Activated T-cell treated with anti-CD3 and anti-CD28 coated beads for 1 hour (primary cell): ENCODE measurements at places on chromosomes 12 and 14.

DNA sequence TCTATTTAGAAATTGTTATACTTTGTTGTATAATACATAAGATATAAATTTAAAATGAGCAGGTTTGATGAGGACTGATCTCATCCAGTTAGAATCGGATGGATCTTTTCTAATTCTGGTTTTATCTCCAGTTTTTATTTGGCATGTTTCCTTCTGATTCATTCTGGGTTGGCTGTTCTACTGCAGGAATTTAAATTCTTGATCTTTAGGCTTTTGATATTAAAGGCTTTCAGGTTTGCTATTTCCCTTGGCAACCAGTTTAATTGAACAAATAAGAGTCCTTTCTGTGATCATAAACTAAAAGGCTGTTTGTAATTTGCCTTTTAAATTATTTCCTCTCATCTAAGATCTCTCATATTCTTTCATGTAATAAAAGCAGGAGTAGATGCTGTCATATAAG, 83.4 kb downstream of the PDE6H start:
- no peak for DNase-seq

GRCh38 chr12:2533036-2533435, 261.7 kb upstream of the FKBP4 start:
- DNase-seq, result no peak

DNA sequence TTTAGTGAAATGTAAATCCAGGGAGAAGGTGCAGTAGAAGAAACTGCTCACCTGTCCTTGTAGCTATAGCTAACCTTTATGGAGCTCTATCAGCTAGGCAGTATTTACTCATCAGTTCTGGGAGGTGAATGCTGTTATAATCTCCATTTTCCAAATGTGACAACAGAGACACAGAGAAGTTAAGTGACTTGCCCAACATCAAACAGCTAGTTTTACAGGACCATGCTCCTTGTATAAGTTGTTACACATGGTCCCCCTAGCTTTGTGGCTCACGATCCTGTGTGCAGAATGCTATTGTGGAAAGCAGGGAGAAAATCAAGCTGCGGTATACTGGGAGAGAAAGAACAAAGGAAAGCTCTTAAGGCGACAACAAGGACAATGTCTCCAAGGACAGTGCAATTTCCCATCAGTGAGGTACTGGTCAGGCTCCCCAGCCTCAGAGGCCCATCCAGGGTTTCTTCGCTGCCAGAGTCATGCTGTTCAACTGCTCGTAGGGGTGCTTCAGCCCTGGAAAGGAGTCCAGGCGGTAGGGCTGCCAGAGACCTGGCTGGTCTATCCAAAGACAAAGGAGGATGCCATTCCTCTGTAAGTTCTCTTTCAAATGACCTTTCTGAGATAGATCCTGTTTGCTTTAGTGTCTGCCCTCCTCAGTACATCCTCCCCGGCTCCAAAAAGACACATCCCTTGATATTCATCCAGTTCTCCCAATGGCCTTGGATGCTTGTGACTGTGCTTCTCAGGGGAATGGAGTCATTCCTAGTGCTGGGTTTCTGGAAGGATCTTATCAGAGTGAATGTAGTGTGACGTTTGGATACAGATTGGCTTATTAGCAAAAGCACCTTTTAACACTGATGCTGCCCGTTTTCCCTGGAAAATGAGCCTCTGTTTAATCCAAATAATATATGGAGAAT, 95.5 kb downstream of the ARF6 start:
- no peak for DNase-seq

DNA sequence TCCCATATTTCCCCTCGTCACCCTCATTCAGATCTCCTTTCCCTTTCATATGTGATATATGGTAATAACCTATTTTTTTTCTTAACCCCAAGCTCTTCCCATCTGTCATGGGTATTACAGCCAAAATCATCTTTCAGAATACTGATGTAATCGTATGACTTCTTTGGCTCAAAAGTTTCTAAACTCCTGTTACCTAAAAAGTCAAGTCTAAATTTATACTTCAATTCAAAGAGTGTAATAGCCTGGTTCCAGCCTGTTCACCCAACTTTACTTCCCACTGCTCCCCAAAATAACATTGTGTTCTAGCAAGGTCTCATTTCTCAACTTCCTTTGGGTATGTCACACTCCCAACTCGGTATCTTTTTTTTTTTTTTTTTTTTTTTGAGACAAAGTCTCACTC, 48.5 kb downstream of the TBK1 start:
- DNase-seq, result no peak

- no peak for DNase-seq
Measured at GRCh38 chr12:103705927-103706326, 118.9 kb downstream of the STAB2 start.

DNA sequence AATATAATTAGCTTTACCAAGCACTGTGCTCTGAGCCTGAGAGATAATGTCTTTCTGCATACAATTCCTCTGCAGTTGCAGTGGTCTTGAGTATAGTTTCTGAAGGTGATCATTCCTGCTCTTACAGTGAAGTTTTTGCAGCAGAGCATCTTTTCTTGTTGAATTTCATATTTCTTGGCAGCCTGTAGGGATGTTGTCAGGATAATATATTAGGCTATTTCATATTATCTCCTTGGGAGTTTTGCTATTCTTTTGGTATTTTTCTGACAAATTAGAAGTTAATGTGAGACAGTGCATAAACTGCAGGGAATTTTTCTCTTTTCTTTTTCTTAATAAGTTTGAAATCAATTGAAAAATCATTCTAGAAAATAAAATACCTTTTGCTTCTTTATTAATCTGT, 1502.6 kb upstream of the FLRT2 start:
- no peak for DNase-seq

GRCh38 chr12:88144546-88145468, 2.7 kb downstream of the TMTC3 start:
- DNase-seq, result no peak

DNA sequence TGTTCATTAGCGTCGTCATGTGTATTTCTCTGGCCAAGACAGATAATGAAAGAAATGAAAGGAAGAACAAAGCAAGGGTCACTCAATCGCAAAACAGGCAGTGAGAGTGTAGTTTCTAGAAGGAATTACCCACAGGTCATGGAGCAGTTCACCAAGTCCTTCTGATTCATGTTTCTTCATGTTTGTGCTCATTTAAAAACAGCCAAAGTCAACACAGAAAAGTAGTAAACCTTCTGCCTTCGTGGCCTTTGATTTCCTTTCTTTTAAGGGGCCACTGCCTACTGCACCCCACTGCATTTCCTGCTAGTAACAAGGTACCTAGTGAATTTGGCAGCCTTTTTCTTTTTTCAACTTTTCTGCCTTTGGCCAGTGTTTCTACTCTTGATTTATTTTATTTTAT, 75.1 kb downstream of the KCNK13 start:
- DNase-seq, result no peak

DNA sequence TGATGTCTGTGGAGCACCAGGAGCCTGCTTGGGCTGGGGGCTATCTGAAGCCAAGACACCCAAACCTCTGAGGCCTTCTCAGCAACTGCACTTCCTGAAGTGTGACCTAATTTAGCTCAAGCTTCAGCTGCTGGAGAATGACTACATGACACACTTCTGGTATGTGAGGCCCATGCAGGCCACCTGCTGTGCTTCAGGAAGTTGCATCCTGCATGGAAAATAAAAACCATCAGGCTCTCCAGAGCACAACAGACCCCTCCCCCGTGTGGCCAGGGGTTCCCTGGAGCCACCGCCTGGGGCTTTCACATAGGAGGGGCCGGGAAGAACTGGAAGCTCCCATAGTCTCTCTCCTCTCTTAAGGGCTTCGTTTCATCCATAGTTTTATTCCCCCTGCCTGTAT, 217.7 kb downstream of the SLC15A4 start:
- DNase-seq, result no peak

- no peak for DNase-seq
Measured at GRCh38 chr12:122045262-122045661, 23.6 kb downstream of the BCL7A start.

DNA sequence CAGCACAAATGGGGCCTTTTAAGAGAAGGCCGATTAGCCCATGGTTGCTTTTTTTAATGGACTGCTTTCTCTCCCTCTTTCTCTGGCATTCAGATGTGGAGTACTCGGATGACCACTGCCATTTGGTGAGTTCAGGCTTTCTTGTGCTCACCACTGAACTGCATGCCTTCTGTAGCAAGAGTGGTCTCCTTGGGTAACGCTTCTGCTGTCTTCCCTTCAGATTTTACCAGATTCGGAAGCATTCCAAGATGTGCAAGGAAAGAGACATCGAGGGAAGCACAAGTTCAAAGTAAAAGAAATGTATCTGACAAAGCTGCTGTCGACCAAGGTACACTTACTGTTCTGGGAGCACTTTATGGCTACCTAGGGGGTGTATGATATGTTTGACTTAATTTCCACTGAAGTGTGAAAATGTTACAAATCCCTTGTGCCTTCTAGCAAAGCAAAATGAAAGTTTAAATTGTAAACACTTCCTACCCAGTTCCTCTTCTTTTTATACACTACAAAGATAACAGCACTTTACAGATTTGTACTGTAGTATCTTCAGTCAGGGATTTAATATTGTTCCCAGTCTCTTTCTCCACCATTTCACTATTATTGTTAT, 148.8 kb downstream of the PLXNC1 start:
- DNase-seq, result no peak
